H7 (cell line): ENCODE measurements at places on chromosomes 7 and 10. TPM values are rescaled to one million over a fixed set of nuclear protein-coding genes. Genes with fewer than 3 reads are reported as not detected.

Gene TAF6
- total RNA-seq, result 104 and 106 TPM in 2 replicates

Gene BNIP3
- total RNA-seq, result 129 and 219 TPM in 2 replicates

Gene MLXIPL
- 0.63 and 0.73 TPM in 2 replicates for total RNA-seq

Gene ZNF488
- 3.0 and 4.5 TPM in 2 replicates for total RNA-seq

Gene SEMA4G
- 3.4 and 8.2 TPM in 2 replicates for total RNA-seq

Gene GTF2IRD1
- total RNA-seq, result 19.6 and 21.1 TPM in 2 replicates

Gene A1CF
- total RNA-seq, result not detected in 2 replicates

Gene CYP3A4
- total RNA-seq, result not detected in 2 replicates

Gene SERPINE1
- 3.4 and 3.6 TPM in 2 replicates for total RNA-seq

Gene SPDYE2
- total RNA-seq, result not detected in 2 replicates

Gene LRGUK
- 0.59 and 1.4 TPM in 2 replicates for total RNA-seq

Gene CALU
- 147 and 169 TPM in 2 replicates for total RNA-seq

Gene CYCS
- 115 and 121 TPM in 2 replicates for total RNA-seq

Gene CREB5
- total RNA-seq, result 1.8 and 7.7 TPM in 2 replicates

Gene TMEM196
- total RNA-seq, result 0.04 and 0.21 TPM in 2 replicates

Gene ZNF800
- 2.4 and 4.6 TPM in 2 replicates for total RNA-seq

Gene MCM10
- 28.4 and 31.5 TPM in 2 replicates for total RNA-seq

- no peak for DNase-seq
Observed at GRCh38 chr7:79598351-79598750, 144.9 kb upstream of the MAGI2 start.

GRCh38 chr7:81802251-81802650 lies 32.4 kb upstream of the HGF start:
- DNase-seq, result no peak

GRCh38 chr7:20574784-20575720 lies 40.4 kb upstream of the ABCB5 start:
- DNase-seq, result no peak

- DNase-seq, result no peak
Observed at GRCh38 chr10:111030042-111030750, 46.6 kb upstream of the ADRA2A start.

GRCh38 chr10:92238586-92239098 lies 52.2 kb downstream of the CPEB3 start:
- peak; percentile 30 for DNase-seq

DNA sequence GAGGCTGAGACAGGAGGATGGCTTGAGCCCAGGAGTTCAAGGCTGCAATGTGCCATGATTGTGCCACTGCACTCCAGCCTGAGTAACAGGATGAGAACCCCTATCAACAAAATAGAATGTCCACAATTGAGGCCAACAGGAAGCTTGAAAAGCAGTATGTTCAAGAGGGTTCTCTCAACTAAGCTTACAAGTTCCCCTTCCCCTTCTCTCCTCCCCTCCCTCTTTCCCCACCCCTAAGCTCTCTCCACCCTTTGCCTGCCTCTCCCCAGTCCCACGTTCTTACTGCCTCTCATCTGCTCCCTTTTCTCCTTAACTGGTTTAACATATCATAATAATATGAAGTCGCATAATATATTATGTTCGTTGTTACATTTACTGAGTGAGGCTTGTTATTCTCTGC lies 35.4 kb downstream of the KIAA1549 start:
- DNase-seq, result no peak

- no peak for DNase-seq
Observed at GRCh38 chr10:594584-595270, 94.7 kb downstream of the DIP2C start.

DNA sequence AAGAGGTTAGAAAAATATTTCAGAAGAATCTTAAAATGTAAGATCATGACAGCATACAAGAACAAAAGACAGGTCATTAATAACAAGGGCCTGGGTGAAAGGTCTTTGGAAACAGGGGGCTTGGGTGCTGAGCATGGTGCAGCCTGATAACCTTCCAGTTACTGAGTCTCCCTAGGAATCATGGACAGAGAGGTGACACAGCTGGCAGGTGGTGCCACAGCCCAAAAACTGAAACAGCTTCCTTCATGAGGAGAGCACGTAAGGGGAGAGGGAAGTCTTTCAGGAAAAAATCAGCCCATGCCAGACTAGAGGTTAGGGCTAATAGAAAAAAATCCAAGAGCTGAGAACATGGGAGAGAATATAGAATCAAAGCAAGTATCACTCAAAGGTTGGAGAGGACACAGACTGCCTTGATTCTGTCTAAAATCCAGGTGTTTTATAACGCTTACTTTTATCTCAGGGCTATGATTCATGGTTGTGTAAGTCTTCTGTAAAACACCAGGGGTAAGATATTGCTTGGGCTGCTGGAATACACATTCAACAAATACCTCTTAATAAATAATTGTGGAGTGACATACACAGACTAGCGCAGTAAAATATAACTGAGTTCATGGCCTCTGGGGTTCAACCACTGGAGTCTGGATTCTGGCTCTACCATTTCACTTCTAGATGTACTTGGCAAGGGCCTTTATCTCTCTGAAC lies 88.1 kb downstream of the SEMA3C start:
- DNase-seq, result no peak

GRCh38 chr10:48778193-48778857 lies 93.7 kb downstream of the WDFY4 start:
- DNase-seq, result no peak

GRCh38 chr7:128733278-128733645 lies 5.9 kb upstream of the CALU start:
- DNase-seq, result no peak

DNA sequence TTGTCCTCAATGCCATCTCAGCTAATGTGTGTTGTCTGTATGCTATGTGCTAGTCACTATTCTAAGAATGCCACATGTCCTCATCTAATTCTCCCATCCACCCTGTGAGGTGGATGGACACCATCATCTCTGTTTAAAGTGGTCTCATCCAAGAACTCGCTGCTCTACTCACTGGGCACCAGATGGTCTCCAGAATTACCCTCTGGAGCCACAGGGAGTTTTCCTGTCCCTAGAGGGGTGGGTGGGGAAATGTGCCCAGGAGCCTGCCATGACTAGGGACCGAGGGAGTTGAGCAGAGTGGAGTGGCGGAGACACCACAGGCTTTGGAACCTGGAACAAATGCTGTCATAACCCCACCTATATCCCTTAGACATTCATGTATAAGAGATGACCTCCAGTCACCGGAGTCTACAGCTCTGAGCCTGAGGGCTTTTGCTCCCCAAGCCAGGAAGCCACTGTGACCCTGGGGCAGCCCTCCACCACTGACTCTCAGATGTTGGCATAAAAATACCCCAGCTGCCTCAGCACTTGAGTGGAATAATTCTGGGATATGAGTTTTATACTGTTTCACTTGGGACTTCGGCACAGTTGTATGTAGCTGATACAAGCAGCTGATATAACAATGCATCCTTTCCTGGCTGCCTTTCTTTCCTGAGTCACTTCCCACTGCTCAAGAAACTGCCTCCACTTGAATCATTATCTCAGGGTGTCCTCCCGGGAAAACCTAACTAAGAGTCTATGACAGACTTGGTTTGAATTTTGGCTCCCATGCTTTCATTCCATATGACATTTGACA lies 61.5 kb upstream of the RAPGEF5 start:
- DNase-seq, result no peak

GRCh38 chr10:73908853-73909539 lies 1.9 kb upstream of the PLAU start:
- no peak for DNase-seq

DNA sequence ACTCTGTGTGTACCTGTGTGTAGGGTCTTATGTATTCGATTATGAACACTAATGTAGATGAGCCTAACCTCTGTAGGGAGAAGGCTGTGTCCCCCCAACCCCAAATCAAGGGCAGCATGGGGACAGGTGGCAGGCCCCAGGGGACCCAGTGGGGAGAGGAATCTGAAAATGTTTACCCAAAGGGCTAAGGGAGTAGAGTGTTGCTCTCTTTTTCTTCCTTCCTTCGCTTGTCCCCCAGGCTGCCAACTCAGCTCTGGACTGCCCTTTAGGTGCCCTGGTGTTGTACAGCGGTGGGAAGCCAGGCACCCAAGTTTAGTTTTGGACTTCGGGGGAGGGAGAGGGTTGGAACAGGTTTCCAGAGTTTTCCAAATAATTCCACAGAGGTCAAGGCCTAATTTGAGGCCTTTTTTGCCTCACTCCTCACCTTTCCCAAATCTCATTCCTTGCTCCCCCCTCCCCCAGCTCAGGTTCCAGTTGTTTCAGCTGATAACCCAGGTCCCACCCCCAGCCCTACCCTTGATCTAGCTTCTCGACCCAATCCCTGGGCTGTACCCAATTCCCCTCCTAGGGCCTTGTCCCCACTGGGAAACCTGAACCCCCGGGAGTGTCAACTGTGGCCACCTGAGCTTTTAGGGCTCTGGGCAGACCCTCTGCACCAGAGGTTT lies 9.1 kb upstream of the PAX2 start:
- DNase-seq, result peak; percentile 54

- DNase-seq, result no peak
Observed at GRCh38 chr10:78217336-78217735, 183.7 kb downstream of the RPS24 start.

GRCh38 chr7:21867816-21868575 lies 77.7 kb downstream of the CDCA7L start:
- DNase-seq, result peak; percentile 30

- DNase-seq, result peak; percentile 95
Observed at GRCh38 chr7:73742753-73743641, 4.4 kb upstream of the ABHD11 start.

GRCh38 chr10:110446277-110446676 lies 51.4 kb upstream of the DUSP5 start:
- no peak for DNase-seq

GRCh38 chr10:60905580-60905979 lies 38.4 kb downstream of the RHOBTB1 start:
- no peak for DNase-seq

- no peak for DNase-seq
Observed at GRCh38 chr10:101878869-101879268, 35.3 kb upstream of the KCNIP2 start.

DNA sequence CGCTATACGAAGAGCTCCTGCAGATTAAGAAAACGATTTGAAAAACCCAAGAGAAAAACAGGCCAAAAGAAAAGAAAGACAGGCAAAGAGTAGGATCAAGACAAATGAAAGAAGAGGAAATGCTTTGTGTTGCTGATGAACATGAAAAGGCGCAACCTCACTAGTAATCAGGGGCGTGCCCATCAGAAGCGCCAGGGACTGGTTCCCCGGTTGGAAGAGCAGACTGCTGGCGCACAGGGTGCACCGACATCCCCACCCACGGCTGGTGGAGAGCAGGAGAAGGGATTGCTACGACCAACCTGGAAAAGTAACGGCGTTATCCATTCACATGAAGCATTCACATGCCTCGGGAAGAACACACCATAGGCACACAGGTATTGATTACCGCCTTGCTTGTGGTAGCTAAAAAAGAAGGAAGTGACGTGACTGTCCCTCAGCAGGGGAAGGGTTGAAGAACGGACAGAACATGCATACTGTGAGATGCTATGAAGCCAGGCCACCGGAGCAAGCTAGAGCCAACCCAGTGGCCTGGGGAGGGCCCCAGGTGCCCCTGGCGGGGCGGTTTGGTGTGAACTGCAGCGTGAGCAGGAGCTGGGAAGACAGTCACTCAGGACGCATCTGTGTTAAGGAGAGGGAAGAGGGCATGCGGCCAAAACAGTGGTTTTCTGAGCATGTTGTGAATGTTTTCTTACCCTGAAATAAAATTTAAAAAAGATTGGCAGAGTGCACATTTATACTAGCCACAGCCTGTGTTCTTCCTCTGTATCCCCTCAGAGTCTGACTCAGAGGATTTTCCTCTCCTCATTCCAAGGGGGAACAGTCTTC lies 18.3 kb downstream of the AGAP3 start:
- peak; percentile 89 for DNase-seq

- no peak for DNase-seq
Observed at GRCh38 chr7:18196638-18197037, 169.0 kb upstream of the PRPS1L1 start.

DNA sequence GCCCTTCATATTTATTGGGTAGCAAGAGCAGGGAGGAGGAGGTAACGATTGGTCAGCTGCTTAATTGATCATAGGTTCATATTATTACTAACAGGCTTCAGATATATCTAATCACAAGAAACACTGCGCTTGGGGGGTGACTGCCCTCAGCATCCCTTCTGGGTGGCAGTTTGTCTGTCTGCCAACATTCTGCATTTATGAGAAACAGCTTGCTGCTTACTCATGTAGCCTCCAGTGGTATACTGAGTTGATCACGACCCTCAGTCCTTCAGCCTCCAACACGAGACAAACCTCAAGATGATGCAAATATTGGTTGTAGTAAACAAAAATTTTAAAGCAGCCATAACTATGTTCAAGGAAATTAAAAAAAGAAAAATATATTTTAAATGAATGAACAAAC lies 657.8 kb upstream of the PHF14 start:
- no peak for DNase-seq

- DNase-seq, result no peak
Observed at GRCh38 chr10:111988646-111989045, 194.9 kb downstream of the GPAM start.

DNA sequence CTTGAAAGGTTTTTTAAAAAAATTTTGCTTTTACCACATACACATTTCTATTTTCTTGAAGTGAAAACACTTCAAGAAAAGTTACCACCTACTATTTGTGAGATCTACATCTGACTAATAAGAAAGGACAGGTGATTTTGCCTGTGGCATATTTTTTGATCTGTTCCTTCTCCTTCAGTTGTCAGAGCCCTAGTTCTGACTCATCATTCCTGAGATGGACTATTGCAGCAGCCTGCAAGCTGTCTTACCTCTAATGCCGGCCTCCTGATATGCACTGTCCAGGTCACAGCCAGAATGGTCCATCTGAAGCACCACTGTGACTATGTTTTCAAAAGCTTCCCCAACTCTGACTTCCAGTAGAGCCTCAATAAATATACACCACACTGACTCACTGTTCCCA lies 28.2 kb upstream of the ANK3 start:
- DNase-seq, result no peak

DNA sequence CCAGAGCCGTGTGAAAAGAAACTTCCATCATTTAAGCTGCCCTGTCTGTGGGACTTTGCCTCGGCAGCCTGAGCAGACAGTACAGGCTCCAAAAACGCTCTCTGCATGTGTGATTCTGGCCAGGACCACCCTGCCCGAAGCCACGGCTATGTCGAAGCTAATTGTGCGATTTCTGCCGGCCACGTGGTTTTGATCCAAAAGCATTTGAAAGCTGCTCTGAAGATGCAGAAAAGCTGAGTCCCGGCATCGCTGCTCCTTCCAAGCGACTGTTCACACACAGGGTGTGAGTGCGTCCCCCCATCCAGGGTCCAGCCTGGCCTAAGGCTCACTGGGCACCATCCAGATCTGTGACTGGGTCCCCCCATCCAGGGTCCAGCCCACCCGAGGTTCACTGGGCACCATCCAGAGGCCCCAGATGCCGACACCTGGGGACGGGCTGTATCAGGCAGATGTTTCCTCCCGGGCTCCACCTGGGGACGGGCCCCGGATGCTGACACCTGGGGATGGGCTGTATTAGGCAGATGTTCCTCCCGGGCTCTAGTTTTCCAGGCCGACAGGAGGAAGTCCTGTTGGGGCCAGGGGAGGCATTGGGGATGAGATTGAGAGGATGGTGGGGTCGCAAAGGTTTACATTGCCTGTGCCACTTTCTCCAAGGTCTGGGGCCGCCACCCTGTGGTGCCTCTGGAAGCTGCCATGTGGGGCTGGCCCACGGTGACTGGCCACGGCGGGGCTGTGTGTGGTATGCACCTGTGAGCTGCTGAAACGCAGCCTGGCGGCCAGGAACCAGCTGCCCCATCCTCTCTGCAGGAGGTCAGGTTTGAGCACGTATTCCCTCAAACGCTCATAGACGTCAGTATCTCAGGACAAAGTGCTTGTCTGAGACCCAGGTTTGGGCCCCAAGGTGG lies 527.4 kb downstream of the DNAJB6 start:
- peak; percentile 53 for DNase-seq
